ENCODE measurements at places on chromosomes 2 and 18. TPM values are rescaled to one million over a fixed set of nuclear protein-coding genes. Genes with fewer than 3 reads are reported as not detected.

ESCO1 gene
- total RNA-seq, result 28.5 TPM

ABCG8 gene
- total RNA-seq, result under 0.01 TPM

EFHD1 gene
- total RNA-seq, result 0.33 TPM

SLC16A14 gene
- total RNA-seq, result 3.5 TPM

IFIH1 gene
- 23.9 TPM for total RNA-seq

CFC1 gene
- 11.4 TPM for total RNA-seq

TRIB2 gene
- total RNA-seq, result 39.4 TPM

EEF1B2 gene
- total RNA-seq, result 960 TPM

CFAP53 gene
- 0.47 TPM for total RNA-seq

CD28 gene
- 42.8 TPM for total RNA-seq

GALNT3 gene
- total RNA-seq, result 2.6 TPM

NYAP2 gene
- total RNA-seq, result 0.05 TPM

BOLL gene
- 0.05 TPM for total RNA-seq

RNU2-63P gene
- 91.1 TPM for total RNA-seq

TLX2 gene
- total RNA-seq, result 0.19 TPM

COLEC11 gene
- total RNA-seq, result 5.2 TPM

CDH19 gene
- total RNA-seq, result 0.05 TPM

RAB27B gene
- 1.5 TPM for total RNA-seq

PIK3C3 gene
- 54.4 TPM for total RNA-seq

MAP2 gene
- 2.5 TPM for total RNA-seq

CCT4 gene
- 179 TPM for total RNA-seq

ST3GAL5 gene
- 35.4 TPM for total RNA-seq

PLA2R1 gene
- 0.90 TPM for total RNA-seq

GALNT13 gene
- total RNA-seq, result 0.28 TPM
